ENCODE measurements at places on chromosomes 7 and 10.

GRCh38 chr10:7265396-7266123 lies 145.3 kb downstream of the SFMBT2 start:
- DNase-seq = no peak

- DNase-seq = no peak
These were observed 108.8 kb downstream of the NPY start for GRCh38 chr7:24392774-24393173.

DNA sequence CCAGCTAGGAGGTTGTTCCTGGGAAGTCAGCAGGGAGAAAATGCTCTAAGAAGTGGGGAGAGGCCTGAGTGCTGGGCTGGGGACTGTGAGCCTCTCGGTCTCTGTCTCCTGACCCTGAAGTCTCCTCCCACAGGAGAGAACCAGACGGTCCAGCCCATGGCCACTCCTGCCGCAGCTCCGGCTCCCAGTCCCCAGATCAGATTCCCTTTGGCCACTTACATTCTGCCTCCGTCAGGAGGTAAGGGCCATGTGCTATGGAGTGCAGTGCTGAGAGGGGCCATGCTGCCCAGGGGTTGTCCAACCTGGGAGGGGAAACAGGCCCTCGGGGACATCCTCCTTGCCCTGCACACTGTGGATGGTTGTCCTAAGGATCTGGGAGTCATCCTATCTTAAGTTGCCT lies 21.3 kb upstream of the ZNF467 start:
- DNase-seq = no peak

DNA sequence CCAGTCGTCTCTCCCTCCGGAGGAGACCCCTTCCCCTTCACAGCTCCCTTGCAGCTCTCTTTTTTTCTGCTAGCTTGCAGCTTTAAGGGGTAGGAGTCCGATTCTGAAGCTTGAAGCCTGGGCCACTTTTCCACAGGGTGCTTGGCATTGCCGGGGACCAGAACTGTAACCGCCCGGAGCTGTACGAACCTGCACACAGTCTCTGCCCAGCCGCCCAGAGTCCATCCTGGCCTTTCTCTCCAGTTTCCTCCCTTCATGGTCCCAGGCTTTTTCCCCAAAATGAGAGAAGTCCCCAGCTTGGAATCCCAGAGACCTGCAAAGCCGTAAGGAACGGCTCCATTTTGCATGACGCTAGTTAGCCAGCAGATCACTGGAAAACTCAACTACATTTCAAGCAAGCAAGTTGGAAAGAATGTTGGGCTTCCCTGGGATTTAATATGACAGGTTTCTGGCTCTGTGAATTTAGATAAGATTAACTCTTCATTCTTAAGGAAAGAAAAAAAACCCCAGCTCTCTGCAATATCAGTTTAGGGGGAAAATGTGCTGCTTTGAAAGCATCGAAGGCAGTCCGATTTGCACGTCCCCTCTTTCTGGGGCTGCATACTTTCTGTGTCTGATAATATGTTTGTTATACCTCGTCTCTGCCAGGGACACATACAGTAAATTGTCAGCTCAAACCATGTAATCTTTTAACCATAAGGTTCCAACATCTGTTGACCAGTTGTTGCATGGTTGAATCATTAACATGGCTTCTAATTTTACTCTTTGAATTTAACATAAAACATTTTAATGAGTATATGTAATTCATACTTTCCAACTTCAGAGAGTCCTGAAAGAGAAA lies 190.0 kb upstream of the LYZL2 start:
- no peak for DNase-seq

DNA sequence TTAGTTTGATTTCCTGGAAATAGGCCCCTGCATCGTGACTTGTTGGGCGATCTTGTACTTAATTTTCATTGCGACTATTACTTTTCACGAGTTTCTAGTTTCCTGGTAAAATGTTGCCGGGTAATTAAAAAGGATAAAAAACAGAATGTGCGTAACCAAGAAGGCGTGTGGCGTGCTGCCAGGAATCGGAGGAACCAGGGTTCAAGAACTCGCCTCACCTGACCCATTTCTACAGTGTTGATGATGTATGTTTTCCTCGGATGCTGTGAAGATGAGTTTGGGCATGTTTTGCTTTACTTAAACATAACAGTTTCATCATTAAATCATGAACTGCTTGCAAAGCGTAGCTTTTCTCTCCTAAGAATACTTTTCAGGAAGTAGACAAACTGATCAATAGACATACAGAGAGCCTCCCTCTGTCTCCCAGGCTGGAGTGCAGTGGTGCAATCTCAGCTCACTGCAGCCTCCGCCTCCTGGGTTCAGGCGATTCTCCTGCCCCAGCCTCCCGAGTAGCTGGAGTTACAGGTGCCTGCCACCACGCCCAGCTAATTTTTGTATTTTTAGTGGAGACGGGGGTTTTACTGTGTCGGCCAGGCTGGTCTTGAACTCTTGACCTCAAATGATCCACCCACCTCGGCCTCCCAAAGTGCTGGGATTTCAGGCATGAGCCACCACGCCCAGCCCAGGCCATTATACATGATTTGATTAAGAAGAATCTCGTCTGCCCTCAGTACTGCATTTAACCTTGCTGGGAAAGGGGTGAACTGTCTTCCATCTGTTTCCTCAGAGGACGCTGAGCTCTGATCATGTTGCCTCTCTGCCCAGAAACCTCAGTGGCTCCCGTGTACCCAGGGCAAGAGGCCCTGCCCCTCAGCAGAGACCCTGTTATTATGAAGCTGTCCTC lies 9.1 kb downstream of the FOXK1 start:
- DNase-seq = no peak

GRCh38 chr10:22022257-22023032 lies 18.9 kb upstream of the DNAJC1 start:
- DNase-seq = no peak

All from GM06990 (cell line).